T-helper 22 cell (primary cell): ENCODE measurements at places on chromosomes 5 and 9.

DNA sequence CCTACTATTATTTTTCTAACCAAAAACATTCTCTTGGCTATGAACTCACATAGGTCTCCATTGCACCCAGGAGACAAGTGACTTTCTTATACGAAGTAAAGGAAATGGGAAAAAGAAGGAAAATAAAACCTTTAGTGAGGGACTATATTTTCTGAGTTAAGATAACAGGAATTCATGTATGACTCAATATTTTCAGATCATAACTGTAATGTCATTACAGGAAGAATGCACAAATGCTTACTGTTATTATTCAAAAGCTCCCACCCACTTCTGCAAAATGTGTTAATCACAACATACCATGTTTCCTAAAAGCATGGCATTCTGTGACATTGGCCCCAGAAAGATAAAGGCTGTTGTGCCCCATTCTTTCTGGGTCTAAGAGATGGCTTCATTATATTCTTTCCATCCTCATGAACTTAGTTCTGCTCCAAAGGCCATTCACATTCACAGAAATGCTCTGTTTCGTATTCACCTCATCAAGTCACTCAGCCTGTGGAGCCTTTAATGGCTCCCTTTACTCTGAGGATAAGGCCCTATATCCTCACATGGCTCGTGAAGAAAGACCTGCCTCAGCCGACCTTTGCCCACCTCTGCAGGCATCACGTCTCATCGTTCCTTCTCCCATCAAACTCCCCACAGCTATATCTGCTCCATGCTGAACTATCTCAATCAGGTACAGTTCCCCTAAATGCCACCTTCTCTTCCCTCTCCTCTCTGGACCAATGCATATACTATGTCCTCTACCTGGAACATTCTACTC, 77.0 kb downstream of the ABCA1 start:
- no peak for DNase-seq

- no peak for DNase-seq
Observed at GRCh38 chr5:32776200-32776599, 65.1 kb downstream of the NPR3 start.

GRCh38 chr5:168238463-168238862, 53.0 kb upstream of the WWC1 start:
- DNase-seq: no peak

DNA sequence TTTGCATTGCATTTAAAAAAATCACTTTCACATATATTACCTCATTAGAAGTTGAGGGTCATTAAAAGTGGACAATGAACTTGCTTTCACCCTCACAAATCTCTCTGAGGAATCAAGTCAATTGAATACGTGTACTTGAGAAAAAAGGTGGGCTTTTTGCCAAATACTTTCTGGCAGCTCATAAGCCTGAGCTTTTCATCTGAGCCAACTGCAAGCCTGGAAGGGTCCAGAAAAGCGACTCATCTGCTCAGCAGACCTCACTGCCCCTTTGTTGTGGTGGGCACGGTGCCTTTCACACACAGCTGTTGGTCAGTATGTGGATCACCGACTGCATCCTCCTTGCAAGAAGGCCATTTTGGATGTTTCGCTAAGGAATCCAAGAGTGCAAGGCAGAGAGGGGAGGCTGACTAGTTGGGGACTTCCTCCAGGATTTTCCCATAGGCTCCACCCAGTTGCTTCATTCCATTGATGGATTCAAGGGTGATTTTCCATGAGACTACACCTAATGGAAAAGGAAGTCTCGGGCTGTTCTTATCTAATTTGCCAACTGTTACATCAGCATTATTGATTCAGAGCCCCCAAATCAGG, 564.7 kb downstream of the PDE4D start:
- DNase-seq: no peak

DNA sequence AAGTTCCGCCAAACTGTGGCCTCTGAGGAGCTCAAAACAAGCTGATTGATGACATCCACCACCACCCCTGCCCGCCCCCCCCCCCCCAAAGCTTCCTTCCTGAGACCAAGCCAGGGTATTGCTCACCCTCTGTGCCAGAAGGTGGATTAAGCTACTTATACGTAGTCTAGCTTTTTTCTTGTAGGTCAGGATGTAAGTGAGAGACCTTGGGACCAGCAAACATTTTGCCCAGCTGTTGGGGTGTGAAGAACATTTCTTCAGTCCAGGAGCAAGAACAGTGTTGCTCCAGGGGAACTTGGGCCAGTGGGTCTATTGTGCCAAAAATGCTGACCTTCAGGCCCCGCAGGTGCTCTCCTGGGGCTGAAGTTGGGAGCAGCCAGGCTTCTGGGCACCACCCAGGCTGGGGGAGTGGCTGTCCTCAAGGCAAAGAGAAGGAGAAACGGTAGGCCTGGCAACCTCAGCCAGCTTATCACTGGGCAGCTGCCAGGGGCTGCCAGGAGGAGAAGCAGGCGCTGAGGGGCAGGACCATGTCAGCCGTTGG, 18.0 kb downstream of the NEURL1B start:
- DNase-seq: no peak

- no peak for DNase-seq
Observed at GRCh38 chr5:19837536-19838174, 150.3 kb downstream of the CDH18 start.
